Central memory CD4-positive, alpha-beta T cell (primary cell): ENCODE measurements at places on chromosomes 3 and 15.
A peak's percentile ranks its signal among the peaks of the same experiment; 100 is the strongest.

DNA sequence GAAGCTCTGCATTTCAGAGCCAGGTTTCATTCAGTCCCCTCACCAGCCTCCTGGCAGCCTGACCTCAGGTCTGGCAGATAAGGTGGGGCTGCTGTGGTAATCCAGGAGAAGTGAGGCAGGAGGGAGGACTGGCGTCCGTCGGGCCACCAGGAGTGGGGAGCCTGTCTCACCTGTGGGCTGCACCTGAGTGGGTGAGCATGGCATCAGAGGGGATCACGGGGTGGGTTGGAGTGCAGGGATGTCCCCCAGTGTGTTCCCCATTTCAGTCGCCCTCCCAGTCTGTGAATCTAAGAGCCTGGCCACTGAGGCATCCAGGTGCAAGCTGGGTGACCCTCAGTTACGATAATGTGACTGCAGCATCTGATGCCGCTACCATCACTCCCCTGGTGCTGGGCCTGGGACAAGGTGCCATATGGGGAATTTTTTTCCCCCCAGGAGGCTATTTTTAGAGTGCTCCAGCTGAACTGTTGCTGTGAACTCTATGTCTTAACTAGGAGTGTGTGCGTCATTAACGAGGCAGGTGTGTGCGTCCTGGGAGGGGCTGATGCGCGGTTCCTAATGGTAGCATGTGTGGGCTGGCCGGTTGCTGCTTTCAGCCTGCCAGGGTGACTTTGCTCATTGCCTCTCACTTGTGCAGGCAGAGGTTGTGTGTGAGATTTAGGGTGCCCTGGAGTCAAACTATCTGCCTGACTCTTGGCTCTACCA lies 165.2 kb downstream of the SLCO3A1 start:
- DNase-seq, result no peak

GRCh38 chr15:65042776-65043327 lies 2.3 kb upstream of the SLC51B start:
- no peak for DNase-seq

- no peak for DNase-seq
These were observed 30.9 kb downstream of the PPCDC start for GRCh38 chr15:75054172-75054897.

DNA sequence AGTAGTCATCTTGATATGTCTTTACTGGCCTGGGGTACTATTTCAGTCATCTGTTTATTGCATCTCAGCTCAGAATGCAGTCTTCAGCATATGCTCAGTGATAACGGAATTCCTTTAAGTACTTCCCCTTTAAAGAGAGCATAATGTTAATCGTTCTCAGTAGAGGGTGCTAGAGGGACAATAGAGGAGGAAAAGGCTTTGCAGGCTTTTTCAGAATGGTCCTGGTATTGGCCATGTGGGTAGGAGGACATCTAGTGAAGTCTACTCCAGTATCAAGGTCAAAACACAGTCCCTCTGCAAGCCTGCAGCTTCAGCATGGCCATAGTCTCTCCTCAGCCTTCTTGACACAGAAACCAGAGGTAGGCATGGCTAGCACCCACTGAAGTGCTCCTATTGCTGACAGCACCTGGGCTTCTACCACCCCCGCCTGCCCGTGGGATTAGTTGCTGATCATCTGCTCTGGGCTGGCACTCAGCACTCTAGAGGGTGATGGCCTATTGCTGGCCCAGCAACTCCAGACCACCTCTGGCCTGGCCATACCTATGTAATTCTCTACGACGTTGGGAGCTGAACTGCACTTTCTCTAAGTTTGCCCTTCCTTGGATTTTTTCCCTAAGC lies 65.4 kb downstream of the KCNH8 start:
- DNase-seq, result no peak

GRCh38 chr3:107816107-107816506 lies 274.7 kb downstream of the CD47 start:
- DNase-seq, result no peak

DNA sequence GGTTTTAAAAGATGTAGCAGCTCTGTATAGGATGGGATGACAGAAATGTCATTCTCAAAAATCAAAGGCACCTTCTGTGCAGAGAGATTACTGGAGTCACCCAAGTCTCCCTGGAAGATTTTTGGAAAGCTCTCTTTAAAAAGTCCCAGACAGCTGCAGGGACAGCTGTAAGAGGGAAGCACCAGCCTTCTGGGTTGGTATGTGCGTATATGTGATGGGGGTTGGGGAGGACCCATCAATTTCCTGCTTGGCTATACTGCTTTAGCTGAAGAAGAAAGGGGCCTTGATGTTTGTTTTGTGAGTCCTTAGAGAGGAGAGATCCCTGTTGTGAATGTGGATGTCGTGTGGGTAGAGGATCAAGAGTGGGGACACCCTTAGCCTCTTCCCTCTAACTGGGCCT lies 5.4 kb upstream of the SEC11A start:
- peak; percentile 33 for DNase-seq

GRCh38 chr3:43014241-43014640 lies 35.1 kb downstream of the GASK1A start:
- DNase-seq, result no peak

DNA sequence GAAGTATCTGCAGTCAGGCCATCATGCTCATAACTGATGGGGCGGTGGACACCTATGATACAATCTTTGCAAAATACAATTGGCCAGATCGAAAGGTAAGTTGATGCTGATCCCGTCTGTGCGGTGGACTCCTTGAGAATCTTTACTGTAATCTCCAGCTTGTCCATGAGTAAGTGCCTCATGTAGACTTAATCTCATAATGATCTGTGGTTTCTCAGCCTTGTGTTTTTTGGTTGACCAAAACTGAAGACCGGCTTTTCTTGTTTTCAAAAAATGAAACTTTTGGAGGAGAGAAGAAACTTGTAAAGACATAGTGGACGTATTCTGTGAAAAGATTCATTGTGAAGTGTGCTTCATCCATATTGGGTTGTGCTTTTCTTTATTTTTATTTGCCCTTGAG lies 285.7 kb downstream of the LRTM1 start:
- DNase-seq, result no peak

GRCh38 chr3:137767538-137768360 lies 3.6 kb downstream of the SOX14 start:
- no peak for DNase-seq

DNA sequence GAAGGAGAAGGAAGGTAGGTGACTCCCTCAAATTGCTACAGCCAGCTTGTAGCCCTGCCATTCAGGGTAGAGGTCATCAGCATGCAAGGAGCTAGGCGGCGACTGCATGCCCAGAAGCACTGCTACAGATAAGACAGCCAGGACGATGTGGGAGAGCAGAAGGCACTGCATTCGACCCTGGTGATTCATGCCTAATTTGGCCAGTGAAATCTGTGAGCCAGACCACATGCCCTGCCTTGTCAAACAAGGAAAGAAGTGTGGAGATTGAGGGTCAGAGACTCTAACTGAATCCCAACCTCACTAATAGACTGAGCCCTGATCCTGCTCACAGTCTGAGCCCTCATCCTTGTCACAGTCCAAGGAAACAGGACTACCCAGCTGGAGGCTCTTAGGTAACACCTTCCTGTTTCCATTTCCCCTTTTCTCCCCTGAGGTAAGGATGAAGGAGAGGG lies 86.6 kb downstream of the LINGO1 start:
- no peak for DNase-seq

DNA sequence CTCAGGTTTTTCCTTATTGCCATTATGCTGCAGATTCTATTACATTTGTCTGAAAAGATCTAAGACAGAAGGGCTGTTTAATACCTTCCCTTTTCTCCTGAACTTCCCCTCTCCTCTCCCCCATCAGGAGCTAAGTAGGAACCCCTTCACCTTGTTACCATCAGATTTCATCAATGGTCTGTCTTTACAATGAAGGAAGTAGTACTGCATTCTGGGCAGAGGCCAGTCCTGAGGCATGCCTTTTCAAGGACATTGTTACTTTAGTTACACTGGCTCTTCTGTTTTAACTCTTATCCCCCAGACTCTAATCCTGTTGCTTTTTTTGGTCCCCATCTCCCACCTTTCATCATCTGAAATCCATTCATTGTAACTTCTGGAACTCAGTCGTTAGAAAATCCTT lies 8.1 kb downstream of the CTNNB1 start:
- no peak for DNase-seq

- no peak for DNase-seq
These were observed 367.6 kb upstream of the PLSCR5 start for GRCh38 chr3:146972726-146973125.

- DNase-seq, result no peak
These were observed 11.3 kb downstream of the STAB1 start for GRCh38 chr3:52506266-52506966.

DNA sequence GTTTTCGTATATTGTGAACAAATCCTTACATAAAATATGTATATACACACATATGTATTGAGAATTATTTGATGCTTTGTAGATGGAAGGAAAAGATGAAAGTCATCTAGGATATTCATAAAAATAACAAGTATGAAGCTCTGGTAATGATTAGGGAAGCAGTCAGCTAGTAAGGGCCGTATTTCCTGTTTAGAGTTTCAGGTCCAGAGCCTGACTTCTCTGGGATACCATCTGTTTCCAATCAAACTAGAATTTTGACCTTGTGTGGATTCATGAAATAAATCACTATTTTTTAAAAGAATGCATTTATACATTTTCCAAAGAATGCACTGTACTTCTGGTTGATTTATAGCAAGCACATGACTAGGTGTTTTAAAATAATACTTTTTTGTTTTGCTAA lies 156.1 kb upstream of the CGNL1 start:
- DNase-seq, result no peak

DNA sequence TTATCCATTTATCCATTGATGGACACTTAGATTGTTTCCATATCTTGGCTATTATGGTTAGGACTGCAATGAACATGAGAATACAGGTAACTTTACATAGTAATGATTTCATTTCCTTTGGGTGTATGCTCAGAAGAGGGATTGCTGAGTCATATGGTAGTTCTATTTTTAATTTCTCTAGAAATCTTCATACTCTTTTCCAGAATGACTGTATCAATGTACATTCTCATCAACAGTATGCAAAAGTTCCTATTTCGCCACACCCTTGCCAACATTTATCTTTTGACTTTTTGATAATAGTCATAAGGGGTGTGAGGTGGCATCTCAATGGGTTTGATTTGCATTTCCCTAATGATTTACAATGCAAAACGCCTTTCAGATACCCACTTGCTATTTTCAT lies 6.2 kb upstream of the NIPA1 start:
- no peak for DNase-seq

GRCh38 chr3:40417845-40418543 lies 31.0 kb downstream of the ENTPD3 start:
- DNase-seq, result no peak

DNA sequence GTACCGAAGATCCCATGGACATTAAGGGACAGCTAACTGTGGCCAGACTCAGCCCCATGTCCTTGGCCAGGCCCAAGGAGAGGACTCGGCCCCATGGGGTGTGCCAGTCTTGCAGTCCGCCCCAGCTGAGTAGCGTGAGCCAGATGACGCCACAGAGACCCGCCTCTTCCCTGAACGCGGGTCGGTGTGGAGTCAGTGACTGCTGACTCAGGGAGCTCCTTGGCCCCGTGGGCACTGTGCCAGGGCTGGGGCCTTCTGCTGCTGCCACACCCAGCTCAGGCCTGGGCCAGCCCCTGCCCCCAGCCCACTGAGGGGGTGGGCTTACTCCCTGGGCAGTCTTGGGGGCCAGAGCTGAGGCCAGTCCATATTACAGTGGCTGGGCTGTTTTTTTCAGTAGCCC lies 52.8 kb downstream of the PLXNA1 start:
- DNase-seq, result no peak

DNA sequence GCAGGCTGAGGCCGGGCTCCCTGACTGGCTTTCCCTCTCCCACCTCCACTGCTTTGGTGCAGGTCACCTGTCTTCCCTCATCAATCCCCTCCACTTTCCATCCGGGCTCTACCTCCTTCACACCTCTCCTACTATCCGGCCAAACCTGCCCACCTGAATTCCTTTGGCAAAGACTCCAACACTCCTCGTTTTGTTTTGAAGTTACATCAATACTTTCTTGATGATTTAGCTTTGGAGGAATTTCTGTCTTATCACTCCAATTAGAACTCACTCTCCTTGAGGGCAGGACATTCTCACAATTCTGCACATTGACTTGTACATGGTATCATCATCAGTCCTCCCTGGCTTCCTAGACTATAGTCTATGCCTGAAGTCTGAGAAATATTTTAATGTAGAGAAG lies 20.4 kb downstream of the LDHAL6B start:
- no peak for DNase-seq

- peak; percentile 1 for DNase-seq
These were observed 42.8 kb downstream of the ZNF609 start for GRCh38 chr15:64503197-64503596.

GRCh38 chr3:177236704-177237103 lies 39.4 kb upstream of the TBL1XR1 start:
- no peak for DNase-seq
